ENCODE measurements at places on chromosomes 16 and 17.
A peak's percentile ranks its signal among the peaks of the same experiment; 100 is the strongest.

GRCh38 chr17:30101686-30102390 lies 14.8 kb upstream of the NSRP1 start:
- no peak for DNase-seq

DNA sequence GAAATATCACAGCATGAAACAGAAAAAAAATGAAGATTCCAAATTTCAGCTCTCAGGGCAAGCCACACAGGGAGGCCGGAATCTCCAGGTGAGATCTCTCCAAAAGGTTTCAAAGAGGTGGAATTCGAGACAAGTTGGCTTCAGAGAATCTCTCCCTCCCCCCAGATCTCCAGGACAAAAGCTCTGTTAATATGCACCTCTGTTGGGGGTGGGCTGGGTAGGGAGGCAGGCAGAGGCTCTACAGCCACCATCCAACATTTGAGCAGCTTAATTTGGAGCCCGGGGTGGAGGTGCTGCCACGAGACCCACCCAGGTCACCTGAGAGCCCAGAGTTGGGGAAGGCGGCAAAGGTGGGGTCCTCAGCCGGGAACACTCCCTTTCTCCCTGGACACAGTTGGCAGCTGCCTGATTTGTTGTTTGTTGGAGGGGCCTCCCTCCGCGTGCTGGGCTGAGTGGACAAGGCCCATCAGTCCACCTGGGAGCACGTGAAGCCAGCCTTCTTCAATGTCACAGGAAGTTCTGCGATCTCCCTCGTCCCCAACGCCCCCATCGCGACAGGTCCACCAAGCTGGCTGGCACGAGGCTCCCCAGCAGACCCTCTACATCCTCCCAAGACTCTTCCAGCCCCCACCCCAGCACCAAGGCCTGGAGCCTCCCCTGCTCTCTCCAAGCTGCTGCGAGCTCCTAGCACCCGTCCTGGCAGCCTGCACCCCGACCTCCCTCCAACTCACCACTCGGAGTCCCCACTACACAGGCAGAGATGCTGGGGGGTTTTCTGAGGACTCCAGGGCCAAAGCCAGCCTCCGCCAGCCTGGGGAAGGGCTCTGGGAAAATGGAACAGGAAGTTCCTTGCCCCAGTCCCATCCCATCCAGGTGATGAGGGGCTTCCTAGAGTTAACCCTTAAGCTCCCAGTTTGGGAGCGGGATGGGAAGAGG lies at the start of gene ZSCAN10:
Gene ZSCAN10, minus strand, starts transcription at position 836 of the 936 bp plus-strand sequence. CDS start 6,357 bp downstream, outside the sequence.
- no peak for DNase-seq

- no peak for DNase-seq
Measured at GRCh38 chr17:55859301-55859795, 108.5 kb downstream of the PCTP start.

GRCh38 chr16:56741399-56741798 lies 11.5 kb downstream of the NUP93 start:
- no peak for DNase-seq

DNA sequence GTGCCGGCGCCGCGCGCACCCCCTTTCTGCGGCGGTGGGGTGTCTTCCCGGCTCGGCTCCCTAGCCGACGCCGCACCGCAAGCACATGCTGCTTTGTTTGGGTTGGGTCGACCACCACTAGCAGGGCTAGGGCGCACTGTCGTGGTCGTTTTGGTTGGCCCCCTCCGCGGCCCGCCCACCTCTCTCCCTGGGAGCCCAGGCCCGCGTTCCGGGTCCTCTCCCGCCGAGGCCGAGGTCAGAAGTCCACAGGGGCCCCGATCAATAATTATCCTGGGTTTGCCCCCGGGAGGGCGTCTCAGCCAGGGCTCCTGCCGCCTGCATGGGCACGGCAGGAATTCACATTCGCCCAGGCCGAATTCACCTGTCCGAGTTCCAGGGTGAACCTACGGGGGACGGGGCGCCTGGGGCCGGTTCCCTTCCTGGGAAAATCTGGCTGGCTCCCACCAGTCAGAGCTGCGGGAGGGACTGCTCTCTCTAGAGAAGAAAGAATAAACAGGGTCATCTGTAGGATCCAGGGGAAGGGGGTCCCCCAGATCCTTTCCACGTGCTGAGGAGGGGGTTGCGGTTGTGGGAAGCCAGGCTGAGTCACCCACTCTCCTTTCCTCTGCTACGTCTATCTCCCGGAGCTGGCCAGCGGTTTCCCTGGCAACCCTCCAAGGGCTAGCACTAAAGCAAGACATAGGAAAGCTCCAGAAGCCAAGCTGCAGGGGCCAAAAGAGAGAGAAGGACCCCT lies 584 bp upstream of the STAT5B start:
- peak; percentile 86 for DNase-seq
